ENCODE measurements at places on chromosomes 16 and 17.

DNA sequence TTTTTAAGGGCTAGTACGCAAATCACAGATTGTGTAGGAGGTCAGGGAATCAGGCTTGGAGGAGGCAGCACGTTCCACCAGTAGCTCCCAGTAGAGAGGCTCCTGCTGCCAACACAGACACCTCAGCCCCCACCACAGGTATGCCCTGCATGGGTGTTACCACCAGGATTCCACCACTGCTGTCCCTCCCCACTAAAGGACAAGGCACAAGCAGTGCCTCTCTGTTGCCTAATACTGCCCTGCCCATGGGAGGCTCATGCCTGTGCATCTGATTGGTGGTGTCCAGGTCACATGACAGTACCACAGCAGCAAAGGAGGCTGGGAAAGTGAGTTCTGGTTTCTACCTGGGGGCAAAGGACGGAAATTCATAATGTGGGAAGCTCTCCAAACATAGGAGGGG lies 33.6 kb upstream of the CACNG4 start:
- peak; percentile 30 for DNase-seq

- peak; percentile 66 for DNase-seq
Measured at GRCh38 chr17:42403150-42403549, 14.9 kb upstream of the STAT3 start.

GRCh38 chr17:62778990-62779681 lies 29.0 kb downstream of the MARCHF10 start:
- peak; percentile 45 for DNase-seq

GRCh38 chr16:11201498-11202259 lies 54.3 kb downstream of the SOCS1 start:
- DNase-seq = no peak

DNA sequence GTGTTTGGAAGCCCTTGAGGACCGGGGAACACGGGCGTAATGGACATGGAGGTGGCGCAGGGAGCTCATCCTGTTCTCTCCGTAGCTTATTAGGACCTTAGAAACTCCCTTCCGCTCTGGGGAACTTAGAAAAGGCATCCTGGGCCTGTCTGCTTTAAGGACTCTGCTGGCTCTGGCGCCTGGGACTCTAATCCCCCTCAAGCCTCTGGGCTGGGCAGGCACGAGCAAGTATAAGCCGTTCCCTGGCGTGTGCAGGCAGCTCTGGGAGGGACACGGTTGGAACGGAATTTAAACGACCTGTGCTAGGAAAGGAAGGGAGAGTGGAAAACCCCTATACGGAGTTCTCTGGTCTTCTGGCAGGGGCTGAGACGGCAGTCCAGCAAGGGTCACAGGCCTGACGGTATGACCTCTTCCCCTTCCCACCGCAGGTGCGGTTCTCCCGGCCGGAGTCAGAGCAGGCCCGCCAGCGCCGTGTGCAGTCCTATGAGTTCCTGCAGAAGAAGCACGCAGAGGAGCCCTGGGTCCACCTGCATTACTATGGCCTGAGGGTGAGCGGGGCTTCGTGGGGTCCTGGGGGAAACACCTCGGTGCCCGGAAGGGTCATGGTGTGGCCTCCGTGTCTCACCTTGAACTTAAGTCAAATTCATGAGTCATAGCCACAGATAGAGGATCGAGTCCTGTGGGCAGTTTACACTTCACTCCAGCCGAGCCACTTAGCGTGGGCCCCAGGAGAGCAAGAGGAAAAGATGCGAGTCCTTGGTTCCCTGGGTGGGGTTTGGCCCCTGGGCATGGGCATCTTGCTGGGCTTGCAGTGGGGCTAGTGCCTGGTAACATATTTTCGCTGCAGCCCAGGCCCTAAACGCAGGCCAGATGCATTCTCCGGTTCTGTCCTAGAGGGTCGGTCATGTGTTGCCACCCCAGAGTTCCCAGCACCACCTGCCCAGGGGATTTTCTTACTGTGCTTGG lies 17.7 kb downstream of the POLR3E start:
- DNase-seq = peak; percentile 66

- no peak for DNase-seq
Measured at GRCh38 chr17:80861892-80862291, 129.7 kb upstream of the CHMP6 start.

- no peak for DNase-seq
Measured at GRCh38 chr17:61757168-61757567, 106.2 kb downstream of the BRIP1 start.

GRCh38 chr16:86248310-86248905 lies 261.9 kb upstream of the FOXF1 start:
- no peak for DNase-seq

GRCh38 chr17:41186872-41187271 lies 2.2 kb upstream of the KRTAP4-1 start:
- no peak for DNase-seq

GRCh38 chr16:54171626-54172537 lies 114.7 kb downstream of the IRX3 start:
- no peak for DNase-seq

- no peak for DNase-seq
Measured at GRCh38 chr16:178668-179015, 1.6 kb upstream of the HBQ1 start.

DNA sequence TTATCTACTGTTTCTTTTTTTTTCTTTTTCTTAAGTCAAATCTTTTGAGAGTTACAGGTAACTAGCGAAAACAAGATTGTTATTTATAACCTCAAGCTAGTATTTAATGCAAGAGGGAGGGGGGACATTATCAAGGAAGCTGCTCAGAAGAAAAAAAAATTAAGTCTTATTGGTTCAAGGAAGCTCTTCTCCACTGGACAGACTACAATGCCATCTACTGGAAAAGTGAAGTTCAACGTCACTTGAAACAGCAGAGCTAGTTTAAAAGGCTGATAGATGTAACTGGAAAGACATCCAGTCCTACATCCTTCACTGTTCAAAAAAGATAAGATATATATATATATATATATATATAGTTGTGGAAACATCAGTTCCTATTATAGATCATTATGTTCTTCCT lies 418.0 kb upstream of the PSMD7 start:
- peak; percentile 59 for DNase-seq

DNA sequence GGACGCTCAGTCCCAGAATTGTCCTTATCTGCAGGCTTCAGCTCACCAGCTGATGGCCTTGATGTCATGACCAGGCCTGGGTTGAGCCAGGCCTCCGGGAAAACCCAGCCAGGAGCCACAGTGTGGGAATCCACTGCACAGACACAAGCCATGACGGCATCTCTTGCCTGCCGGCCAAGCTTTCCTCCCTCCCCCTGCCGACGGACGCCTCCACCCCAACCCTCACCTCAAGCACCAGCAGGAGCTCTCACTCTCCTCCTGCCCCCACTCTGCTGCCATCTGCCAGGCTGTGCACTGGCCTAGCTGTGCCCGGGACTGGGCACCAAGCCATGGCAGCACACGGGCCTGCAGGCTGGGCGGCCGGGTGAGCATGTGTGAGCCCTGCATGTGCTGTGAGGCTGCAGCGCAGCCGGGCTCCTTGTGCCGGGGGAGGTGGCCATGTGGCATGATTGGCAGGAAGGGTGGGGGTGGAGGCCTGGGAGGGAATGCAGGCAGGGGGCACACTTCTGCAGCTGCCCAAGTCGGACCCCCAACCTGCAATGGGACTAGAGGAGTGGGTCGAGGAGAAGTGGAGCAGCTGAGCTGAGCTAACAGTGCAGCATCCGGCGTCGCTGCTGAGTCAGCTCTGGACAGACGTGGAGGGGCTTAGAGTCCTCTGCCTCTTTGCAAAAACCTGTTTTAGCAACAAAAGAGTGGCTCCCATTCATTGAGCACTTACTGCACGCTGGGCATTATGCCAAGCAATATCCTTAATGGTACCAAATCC lies 268.5 kb downstream of the CBLN1 start:
- peak; percentile 60 for DNase-seq

DNA sequence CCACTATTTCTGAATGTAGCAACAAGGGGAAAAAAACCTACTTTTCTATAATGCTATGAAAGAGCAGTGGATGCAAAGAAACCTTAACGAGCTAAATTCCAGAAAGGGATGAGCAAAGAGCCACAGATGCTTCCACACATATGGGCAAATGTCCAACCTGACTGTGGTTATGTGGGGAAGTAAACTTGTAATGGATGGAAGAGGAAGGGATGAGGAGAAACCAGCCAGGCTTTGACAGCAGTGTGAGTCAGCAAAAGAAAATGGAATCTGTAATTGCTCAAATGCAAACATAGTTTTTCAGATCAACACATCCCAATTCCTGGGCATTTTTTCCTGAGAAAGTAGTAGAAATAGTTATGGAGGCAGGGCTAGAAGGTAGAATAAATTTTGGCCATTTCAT lies 204.8 kb upstream of the CPHXL start:
- DNase-seq = no peak

DNA sequence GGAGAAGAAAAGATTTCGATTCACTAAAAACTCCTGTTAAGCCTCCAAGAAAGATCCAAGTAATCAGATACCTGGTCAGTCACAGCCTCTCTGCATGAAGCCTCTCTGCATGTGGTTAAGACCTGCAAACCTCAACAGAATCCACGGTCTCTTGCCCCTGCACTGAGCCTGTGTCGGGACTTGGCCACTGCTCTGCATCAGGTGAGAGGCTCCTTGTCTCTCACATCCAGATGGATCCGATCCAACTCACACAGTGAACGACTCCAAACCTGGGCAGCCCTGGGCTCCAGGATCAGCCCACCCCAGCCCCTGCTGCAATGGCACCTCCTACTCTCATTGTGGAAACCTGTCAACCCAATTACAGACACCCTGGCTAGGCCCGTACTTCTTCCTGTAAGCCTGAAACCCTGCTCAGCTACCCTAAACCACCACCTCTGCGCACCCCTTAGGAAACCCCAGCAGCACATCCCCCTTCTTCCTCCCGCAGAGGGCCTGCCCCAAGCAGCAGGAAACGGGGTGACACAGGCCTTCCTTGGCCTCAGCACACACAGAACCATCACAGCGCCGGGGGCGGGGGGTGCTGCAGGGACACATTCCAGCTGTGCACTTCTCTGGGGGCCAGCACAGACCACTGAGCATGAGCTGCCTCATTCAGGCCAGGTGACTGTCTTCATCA lies 129.5 kb downstream of the ANKRD11 start:
- DNase-seq = no peak

DNA sequence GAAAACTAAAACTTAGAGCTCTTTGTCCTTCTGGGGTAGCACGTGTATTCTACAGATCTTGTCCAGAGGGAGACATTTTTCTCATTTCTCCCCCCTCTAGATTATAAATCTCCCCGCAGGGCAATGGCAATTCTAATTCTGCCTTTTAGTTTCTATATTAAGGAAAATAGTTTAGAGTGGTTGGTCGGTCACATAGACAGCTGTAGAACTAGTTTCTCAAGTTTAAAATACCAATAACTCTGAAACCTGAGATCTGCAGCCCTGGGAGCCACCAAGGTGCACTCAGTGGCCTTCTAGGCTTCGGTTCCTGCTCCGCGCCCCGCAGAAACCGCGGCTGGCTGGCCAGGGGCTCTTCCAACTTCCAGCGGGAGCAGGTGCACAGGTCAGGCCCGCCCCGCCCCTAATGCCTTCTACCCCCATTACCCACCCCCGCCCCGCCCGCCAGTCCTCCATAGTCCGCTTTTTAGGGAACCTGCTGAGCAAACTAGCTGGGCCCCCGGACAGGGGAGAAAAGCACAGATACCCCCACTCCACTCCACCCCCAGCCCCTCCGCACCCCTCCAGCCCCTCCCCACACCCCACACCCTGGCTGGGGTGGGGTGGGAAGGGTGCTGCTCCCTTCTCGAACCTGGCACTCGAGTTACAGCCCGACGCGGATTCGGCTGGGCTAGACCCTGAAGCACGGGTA lies 431 bp downstream of the SLFN11 start:
- DNase-seq = no peak
